Caudate nucleus (tissue), 63 donors: ENCODE measurements at places on chromosomes 5 and 9.

DNA sequence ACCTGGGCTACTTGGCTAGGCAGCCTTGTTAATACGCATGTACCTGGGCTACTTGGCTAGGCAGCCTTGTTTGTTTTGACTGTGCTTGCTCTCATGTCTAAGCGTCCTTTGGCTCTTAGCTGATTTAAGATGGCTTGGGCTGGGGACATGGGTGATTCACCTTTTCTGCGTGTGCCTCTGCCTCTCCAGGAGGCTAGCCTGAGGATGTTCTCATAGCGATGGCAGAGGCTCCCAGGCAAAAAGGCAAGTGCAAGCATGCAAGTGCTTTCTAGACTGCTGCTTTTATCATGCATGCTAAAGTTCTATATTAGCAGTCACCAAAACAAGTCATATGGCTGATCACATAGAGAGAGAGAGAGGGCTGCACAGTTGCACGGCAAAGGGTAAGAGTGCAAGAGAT, 300.5 kb downstream of the IRX1 start:
- DNase-seq, result no peak

DNA sequence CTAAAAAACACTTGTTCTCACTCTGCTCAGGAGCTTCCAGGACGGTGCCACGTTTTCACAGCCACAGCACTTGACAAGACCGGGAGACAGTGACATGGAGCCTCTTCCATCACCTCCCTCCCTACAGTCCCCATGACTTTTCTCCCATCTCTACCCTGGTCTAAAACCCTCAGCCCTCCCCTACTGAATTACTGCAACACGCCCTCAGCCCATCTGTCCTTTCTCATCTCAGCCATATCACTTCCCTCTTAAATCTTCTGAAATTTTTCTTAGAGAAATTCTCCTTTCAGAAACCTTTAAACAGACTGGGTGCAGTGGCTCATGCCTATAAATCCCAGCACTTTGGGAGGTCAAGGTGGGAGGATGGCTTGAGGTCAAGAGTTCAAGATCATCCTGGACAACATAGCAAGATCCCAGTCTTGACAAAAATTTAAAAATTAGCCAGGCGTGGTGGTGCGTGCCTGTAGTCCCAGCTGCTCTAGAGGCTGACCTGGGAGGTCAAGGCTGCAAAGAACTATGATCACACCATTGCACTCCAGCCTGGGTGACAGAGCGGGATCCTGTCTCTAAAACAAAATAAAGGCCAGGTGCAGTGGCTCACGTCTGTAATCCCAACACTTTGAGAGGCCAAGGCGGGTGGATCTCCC, 125.8 kb downstream of the MYO10 start:
- DNase-seq, result no peak

- no peak for DNase-seq
Observed at GRCh38 chr5:62489471-62489870, 76.9 kb downstream of the IPO11 start.

DNA sequence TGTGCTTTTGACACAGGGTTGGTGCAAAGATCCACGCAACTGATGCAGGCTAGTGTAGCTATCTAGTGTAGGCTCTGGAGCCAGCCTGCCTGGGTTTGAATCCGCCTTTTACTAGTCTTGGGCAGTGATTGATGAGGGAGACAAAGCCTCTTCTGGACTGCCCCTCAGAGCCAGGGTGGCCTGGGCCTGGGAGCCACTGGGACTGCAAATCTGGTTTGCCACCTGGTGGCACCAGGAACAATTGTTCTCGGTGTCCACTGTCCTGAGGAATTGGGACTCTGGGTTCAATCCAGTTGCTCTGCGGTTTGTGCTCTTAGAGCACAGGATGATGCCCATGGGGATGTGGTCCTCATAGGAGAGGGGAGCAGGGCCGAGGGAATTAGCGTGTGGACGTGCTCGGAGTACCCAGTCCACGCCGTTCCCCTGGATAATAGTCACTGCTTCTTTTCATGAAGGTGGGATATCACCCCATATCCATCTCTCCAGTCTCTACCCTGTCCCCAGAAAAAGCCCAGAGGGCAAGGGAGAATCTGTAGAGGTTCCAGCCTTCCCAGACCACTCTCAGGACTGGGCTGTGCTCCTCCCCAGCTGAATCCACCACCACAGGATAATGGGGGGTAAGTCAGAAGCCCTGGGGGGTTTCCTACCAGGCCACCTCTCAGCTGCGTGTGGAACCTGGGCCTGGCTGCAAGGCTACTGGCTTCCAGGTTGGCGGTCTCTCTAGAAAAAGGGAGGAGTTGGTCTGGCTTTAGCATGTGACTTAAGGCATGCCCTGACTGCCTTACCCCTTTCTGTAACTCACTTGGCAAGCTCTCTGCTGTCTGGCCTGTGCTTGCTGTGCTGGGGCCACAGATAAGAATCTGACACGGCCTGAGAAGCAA, 1.9 kb downstream of the B4GALT7 start:
- no peak for DNase-seq

DNA sequence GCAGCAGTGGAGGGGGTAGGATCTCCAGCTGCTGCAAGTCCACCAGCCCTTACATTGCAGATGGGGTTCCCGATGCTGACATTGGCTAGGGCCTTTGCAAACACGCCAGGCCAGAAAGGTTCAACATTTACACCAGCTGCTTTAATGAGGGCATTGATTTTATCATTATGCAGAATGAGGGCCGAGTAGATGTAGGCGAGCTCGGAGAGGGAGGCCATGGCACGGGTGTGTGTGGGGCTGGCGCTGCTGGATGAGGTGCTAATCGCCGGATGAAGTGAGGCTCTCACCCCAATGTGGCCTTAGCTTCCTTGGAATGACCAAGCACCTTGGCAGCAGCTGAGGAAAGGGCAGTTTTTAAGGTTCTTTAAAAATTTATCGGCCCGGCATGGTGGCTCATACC, 27.4 kb downstream of the PHAX start:
- DNase-seq, result no peak

DNA sequence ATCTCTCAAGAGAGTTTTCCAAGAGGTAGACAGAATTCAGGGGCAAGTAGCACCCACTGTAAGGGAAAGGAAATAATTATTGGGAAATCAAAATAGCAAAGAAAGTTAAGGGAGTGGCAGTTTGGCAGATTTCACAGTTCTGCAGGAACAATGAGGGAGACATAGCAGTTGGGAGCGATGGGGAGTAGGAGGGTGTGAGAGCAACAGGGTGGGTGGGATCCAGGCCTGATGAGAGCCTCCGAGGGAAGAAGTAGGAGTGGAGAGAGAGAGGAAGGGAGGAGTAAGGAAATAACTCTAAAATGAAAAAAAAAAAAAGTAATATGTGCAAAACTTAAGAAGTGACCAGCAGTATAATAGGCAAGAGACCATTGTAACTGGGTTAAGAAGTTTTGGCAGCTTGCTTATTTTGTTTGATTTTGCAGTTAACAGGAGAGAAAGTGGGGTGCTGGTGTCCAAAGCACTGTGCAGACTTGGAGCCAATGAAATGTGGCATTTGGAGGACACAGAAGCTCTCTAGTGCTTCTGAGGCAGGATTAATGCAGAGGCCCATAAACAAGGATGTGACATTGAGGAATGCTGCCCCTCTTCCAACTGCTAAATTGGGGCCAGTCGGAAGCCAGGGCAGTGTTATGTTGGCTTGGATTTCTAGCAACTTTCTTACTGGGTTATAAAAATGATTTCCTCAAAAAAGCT, 10.2 kb downstream of the TNFAIP8 start:
- no peak for DNase-seq

DNA sequence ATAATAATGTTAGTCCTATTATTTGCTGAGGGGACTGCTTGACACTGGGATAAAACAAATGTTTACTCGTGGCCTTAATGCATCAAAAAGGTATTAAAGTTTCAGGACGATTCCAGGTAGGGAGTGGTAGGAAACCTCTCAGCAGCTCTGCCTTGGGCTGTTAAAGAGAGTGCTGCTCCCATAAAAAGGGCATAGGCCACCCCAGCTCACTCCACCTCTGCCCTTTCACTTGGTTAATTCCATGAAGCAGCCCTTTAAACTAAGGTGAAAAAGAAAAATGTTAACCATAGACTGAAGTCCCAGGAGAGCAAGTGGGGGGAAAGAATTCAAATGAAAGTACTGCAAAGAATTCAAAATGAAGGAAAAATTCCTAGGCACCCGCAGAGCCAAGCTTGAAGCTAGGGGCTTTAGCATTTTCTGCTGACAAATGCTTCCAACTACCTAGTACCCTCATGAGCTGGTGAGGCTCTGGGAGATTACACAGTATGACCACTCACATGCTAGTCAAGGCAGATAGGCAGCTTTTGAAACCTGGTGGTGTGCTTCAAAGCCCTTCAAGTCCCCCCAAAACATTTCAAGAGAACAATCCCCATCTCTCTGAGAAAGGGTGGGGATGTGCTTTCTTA, 8.5 kb downstream of the KLF9 start:
- no peak for DNase-seq

- no peak for DNase-seq
Observed at GRCh38 chr9:32248189-32248712, 136.2 kb upstream of the ACO1 start.

- DNase-seq, result no peak
Observed at GRCh38 chr9:6089300-6089699, 73.9 kb upstream of the RANBP6 start.

DNA sequence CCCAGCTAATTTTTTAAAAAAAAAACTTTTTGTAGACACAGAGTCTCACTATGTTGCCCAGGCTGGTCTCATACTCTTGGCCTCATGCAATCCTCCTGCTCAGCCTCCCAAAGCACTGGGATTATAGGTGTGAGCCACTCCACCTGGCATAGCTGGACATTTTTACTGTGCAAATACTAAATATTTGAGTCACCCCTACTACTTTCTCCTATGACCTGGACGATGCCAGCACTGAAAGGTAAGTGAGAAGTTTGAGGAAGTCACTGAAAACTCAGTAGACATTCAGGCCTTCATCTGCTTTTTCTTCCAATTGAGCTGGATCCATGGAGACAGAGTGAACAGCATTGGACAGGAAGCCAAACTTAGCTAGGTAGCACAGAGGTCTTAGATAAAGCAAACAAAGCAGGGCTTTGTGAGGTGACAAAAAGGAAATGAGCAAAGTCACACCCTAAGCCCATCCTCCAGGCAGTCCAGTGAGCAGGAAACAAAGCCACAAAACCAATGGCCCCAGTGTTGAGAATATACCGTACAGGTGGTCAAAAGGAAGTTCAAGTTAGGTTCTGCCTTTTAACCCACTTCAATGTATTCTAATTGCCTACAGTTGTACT, 192.6 kb upstream of the RASA1 start:
- no peak for DNase-seq

- DNase-seq, result no peak
Observed at GRCh38 chr9:97980918-97981845, 2.0 kb upstream of the ANP32B start.

DNA sequence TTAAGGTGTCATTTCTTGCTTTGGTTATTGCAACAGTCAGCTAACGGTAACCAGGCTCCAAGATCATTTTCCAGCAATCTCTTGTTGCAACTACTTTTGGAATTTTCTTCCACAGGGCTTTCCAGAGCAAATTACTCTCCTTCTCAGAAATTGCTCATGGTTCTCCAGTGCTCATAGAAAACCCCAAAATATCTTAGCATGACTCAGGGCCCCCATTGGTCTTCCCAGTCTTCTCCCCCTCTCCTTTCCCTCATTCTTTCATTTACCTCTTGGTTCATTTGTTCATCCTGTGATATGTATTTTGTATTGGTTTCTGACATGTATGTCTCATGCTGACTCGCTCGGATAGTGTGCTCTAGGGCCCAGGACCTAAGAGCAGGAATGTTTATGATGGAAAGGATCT, 35.6 kb downstream of the WWC1 start:
- DNase-seq, result no peak

DNA sequence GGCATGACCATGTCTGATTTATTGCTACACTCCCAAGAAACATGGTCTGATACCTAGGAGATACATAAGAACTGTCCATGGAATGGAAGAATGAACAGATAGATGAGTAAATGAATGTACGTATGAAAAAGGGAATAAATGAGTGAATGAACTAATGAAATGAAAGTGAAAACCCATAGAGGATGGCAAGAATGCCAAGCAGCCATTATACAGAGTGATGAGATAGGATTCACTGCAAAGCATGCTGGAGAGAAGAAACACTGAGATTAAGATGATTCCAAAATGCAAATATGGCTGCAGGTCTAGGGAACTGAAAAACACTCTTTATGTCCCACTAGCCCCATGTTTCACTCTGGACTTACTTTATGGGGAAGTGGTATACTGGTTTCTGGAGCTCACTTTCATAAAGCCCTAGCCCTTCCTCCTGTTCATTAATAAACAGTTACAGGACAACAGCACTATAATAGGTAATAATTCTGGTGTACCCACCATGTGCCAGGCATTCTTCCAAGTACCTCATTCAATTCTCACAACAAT, 170.3 kb upstream of the RAD23B start:
- DNase-seq, result no peak

- DNase-seq, result no peak
Observed at GRCh38 chr5:147920420-147921030, 14.2 kb upstream of the C5orf46 start.

DNA sequence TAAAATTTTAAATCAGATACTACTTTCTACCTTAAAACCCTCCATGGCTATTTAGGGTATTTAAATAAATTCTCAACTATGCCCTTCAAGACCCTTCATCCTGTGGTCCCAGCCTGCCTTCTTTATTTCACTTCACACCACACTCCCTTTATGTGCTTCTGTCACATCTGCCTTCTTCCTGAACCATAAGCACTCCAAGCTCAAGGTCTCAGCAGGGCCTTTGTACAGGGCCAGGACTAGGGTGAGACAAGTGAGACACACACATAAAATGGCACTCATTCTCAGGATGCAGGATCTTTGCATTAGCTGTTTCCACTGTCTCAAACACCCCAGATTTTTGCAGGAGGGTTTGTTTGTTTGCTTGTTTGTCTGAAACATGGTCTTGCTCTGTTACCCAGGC, 7.6 kb downstream of the ITK start:
- no peak for DNase-seq

DNA sequence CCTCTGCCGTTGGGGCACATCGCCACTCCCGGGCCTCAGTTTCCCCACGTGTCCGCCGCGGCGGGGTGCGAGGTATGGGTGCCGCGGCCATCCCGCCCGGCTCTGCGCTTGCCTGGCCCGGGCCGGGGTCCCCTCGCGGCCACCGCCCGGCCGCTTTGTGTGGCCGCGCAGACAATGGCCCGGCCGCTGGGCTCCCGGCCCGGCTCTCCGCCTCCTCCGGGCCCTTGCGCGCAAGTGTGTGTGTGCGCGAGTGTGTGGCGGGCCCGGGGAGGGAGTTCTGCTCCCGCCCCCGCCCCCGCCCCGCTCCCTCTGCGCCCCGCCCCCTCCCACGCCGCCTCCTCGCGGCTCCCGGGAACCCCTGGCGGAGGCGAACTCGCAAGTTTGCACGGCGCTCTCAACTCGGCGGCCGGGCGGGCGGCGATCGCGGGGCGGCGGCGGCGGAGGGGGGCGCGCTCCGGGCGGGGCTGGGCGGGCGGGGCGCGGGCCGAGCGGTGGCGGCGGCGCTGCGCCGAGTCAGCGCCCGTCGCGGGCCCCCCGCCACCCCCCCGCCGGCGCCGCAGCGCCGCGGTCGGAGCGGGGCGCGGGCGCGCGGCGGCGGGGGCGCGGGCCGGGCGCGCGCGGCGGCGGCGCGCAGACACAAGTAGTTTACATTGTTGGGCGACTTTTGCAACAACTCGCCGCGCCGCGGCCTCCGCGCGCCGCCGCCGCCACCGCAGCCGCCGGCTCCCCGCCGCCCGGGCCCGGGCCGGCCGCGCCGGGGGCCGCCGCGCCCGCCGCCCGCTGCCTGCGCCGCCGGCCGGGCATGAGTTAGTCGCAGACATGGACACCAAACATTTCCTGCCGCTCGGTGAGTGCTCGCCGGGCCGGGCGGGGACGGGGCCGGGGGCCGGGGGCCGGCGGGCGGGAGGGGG, at the start of gene RXRA:
Gene RXRA (plus strand): TSS at position 643 of the 911 bp plus-strand sequence. CDS start 177 bp downstream, at position 820.
- DNase-seq, result peak; percentile 54
